ENCODE measurements at places on chromosomes 3 and 15.

DNA sequence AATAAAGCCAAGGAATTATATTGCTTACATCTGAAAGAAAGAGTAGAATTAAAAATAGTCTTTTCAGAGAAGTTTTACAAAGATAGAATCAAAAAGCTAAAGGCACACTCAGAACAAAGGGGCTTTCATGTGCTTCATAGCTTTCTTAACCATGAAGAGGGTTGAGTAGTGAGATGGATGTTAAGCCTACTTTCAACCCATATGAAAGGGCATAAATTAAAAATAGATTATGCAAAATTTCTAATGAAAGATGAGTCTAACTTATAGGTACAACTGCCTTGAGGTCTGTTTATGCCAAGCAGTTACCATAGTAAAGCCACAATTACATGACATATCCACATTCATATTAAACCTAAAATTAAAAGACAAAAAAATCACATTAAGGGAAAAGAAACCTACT, 223.3 kb upstream of the ARHGEF26 start:
- peak; percentile 46 for DNase-seq

GRCh38 chr3:149186721-149187120, 34.9 kb downstream of the CP start:
- DNase-seq: peak; percentile 88

GRCh38 chr15:93469994-93470393, 381.0 kb upstream of the RGMA start:
- no peak for DNase-seq

DNA sequence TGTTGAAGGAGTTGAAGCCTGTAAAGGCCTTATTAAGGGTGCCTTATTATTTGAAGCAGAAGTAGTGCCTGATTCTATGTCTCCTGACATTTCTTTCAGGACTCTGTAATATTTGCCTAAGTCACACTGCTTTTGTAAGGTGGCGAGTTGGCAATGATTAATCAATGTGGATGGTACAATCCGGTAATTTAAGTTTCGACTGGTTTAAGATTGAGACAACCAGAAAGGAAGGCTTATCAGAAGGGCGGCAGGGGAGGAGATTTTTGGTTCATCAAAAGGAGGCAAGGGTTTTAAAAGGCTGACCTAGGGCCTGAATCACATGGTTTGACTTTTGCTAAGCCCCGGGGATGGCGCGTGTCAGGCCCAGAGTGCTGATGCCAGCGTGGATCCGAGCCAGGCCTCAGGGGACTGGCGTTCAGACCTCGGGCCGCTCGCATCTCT, 830 bp upstream of the RNF13 start:
- no peak for DNase-seq

GRCh38 chr15:91548549-91548948, 305.0 kb upstream of the SLCO3A1 start:
- DNase-seq: no peak

DNA sequence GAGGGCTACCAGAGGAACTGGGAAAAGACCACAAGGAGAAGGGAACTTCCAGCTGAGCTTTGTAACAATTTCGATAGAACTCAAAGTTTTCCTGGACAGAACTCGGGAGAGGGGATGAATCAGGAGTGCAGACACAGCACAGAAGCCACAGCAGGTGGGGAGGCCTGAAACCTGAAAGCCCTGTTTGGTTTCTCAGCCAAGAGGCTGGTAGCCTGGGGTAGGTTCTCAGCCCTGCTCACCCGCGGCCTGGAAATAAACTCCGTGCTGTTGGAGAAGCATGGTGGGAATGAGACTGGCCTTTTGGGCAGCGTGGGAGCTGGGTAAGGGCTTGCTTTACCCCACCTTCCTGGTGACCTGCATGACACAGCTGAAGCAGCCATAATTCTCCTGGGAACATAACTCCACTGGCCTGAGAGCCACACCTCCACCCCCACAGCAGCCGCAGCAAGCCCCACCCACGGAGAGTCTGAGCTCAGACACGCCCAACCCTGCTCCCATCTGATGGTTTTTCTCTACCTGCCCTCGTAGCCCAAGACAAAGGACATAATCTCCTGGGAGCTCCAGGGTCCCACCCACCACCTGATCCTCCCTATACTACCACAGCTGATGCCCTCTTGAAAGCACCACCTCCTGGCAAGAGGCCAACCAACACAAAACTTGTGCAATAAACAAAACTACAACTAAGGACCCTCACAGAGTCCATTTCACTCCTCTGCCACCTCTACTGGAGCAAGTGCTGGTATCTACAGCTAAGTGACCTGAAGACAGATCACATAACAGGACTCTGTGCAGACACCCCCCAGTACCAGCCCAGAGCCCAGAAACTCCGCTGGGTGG, 52.5 kb upstream of the CHRM5 start:
- DNase-seq: no peak

DNA sequence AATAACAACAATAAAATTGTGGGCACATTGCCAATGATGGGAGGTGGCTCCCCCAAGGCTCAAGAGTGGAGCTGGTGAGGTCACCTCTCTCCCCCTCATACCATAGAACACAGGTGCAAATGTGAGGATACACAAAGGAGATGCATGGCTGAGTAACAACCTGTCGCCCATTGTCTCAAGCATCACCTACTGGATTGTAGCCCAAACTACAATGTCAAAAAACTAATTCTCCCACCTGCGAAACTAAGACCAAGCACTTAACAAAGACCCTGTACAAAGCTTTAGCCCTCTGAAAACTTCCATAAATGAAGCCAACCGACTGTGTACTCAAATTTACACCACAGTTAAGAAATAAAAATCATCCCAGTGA, 50.4 kb upstream of the IGSF11 start:
- no peak for DNase-seq

GRCh38 chr15:57439128-57440027, 63.1 kb downstream of the CGNL1 start:
- no peak for DNase-seq

GRCh38 chr15:96402403-96402802, 71.9 kb downstream of the NR2F2 start:
- no peak for DNase-seq

DNA sequence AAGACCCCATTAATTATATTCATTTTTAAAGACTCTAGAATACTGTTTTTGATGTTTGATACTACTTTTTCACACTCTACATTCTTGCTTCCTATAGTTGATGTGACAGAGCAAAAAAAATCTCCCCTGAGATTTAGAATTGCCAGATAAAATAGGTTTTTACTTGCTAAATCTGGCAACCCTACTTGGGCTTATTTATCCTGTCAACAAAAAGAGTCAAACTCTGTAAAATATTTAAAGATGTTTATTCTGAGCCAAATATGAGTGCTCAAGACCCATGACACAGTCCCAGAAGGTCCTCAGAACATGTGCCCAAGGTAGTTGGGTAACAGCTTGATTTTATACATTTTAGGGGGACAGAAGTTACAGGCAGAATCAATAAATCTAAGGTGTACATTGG, 72.3 kb downstream of the DAPK2 start:
- no peak for DNase-seq

- no peak for DNase-seq
Measured at GRCh38 chr15:20341901-20342600, 199.5 kb downstream of the GOLGA6L6 start.

DNA sequence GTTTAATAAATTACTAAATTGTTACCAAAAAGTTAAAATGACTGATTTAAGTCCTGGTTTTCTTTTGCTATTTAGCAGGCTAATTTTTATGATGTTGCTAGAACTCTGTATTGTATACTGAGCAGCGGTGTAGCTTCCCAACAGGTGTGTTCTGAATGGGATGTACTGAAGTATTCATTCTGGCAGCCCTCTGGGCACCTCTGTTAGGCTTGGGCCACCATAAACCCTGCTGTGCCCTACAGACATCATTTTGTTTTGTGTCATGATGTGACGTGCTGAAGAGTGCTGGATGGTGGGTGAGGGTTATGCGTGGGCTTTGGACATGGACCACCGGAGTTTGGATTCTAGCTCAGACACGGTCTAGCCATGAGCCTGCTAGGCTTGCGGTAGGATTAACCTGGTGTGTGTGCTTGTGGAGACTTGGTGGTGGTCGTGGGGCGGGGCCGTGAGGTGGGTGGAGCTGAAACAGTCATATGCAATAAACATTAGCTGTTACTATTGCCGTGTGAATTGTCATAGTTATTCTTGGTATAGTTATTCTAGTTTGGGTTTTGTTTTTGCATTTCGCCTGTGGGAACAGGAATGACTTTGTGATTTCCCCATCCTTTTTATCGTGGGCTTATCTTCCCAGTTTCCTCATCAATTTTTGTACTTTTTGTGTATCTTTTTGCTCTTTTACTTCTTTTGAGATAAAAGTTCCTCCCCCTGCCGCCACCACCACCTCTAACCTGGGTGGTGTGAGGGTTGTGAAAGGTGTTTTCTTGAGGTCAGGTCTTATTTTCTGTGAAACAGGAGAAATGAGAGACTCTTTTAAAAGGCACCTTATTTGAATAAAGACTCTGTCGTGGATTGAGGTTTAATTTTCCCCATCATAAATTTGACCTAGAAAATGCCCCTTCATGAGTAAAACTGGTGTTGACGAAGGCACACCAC, 93.7 kb downstream of the MCTP2 start:
- DNase-seq: no peak
